ENCODE measurements at places on chromosomes 6 and 20.

DNA sequence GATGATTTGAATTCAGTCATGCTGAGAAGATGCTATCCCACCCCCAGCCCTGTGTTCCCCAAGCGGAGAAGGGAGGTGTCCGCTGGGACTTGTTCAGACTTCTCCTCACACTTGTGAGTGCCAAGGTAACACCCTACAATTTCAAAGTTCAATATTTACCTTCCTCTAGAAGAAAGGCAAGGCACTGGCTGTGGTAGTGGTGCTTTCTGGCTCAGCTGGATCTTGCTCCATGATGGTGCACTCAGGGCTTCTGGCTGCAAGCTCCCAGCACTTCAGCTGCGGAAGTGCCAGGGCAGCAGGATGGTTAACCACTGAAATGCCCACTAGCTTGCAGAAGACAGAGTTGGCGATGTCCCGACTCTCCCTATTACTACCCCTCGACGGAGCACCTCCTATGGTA is 135.4 kb downstream of the MTFR2 start:
- no peak for DNase-seq

DNA sequence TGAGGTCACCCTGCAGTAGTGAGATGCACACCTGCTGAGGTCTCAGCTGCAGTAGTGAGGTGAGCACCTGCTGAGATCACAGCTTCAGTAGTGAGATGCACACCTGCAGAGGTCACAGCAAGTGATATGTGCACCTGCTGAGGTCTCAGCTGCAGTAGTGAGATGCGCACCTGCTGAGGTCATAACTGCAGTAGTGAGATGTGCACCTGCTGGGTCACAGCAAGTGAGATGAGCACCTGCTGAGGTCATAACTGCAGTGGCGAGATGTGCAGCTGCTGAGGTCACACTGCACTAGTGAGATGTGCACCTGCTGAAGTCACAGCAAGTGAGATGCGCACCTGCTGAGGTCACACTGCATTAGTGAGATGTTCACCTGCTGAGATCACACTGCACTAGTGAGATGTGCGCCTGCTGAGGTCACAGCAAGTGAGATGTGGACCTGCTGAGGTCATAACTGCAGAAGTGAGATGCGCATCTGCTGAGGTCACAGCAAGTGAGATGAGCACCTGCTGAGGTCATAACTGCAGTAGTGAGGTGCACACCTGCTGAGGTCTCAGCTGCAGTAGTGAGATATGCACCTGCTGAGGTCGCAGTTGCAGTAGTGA is 20.8 kb downstream of the ZDHHC14 start:
- no peak for DNase-seq

- no peak for DNase-seq
Observed at GRCh38 chr20:62850333-62850974, 11.2 kb downstream of the TCFL5 start.

GRCh38 chr6:132261354-132261753 is 139.9 kb downstream of the MOXD1 start:
- DNase-seq, result peak; percentile 10

DNA sequence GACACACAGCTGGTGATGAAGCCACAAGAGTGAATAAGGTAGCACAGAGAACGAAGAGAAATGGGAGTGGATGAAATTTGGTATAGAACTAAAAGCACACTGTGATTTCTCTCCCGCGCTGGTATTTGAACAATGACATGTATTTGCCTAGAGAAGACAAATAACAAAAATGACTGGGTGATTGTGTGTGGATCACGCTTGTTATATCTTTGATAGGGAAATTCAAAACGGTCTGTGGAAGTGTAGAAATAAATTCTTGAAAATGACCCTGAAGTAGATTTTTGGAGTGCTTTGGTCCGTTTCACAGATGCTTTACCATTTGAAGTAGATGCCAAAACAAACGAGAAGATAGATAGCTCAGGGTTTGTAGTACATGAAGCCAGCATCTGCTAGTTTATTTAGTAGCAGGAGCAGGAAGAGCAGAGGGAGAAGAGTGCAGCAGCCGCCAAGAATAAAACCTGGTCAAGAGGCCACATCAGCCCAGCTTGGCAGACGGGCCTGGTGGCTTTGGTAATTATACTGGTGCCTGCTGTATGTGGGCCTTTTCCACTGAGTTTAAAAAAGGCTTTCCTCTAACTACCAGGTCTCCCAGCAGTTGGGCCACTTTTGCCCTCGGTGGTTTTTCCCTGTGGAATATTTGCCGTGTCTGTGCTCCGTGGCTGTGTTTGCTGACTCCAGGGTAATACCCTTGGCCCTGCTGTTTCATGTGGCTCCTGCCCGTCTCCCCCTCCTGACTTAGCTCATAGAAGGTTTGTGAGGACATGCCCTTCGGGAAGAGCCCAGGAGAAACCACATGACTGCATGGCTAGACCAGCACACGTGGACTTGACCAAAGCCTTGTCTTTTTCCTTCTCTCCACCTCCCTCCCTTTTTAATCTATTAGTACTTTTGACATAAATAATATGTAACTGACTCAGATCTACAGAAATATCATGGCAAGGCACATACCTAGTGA is 294.0 kb downstream of the SOX4 start:
- peak; percentile 46 for DNase-seq

GRCh38 chr20:35133735-35134134 is 13.4 kb downstream of the EDEM2 start:
- DNase-seq, result no peak

DNA sequence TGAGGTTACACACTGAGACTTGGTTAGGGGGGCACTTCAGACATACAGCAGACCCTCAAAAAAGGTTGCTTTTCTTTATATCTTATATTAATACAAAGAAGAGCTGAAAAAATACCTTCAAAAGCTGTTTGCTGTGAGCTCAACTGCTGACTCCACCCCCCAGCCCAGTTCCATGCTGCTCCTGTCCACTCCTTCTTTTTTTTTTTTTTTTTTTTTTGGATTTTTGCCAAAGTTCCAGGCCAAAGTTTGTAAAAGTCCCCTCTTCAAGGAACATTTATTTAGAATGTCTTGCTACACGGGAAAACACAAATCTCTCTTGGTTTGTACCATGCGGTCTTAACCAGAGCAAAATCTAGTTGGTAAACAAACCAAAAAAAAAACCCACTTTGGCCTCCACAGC is 85.3 kb upstream of the AKAP12 start:
- DNase-seq, result no peak

DNA sequence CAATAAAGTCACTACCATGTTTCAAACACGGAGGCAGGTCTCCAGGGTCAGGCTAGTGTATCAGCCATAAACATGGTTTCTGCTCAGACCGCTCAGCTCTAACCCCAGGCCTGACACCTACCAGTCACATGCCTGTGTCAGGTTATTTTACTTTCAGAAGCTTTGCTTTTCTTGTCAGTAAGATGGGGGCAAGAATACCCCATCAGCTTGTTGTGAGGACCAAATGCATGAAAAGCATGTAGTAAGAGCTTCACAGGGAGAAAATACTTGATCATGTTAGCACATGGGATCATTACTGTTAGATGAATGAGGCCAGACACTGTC is 65.2 kb upstream of the PIM1 start:
- DNase-seq, result no peak

GRCh38 chr6:47407300-47408281 is 70.0 kb upstream of the CD2AP start:
- peak; percentile 2 for DNase-seq

GRCh38 chr6:12258591-12259075 is 31.5 kb upstream of the EDN1 start:
- peak; percentile 51 for DNase-seq

DNA sequence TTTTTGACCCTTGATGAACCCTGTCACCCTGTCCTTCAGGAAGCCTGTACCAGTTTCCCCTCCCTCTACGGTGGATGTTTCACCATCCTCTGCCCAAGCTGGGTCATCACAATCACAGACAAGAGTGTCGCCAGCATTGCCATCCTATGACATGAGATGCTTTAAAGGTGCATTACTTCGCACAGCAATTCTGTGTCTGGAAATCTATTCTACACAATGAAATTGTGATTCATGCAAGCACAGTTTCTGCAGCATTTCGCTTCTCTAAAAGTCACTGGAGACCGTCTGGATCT is 2.5 kb upstream of the ULBP2 start:
- no peak for DNase-seq

DNA sequence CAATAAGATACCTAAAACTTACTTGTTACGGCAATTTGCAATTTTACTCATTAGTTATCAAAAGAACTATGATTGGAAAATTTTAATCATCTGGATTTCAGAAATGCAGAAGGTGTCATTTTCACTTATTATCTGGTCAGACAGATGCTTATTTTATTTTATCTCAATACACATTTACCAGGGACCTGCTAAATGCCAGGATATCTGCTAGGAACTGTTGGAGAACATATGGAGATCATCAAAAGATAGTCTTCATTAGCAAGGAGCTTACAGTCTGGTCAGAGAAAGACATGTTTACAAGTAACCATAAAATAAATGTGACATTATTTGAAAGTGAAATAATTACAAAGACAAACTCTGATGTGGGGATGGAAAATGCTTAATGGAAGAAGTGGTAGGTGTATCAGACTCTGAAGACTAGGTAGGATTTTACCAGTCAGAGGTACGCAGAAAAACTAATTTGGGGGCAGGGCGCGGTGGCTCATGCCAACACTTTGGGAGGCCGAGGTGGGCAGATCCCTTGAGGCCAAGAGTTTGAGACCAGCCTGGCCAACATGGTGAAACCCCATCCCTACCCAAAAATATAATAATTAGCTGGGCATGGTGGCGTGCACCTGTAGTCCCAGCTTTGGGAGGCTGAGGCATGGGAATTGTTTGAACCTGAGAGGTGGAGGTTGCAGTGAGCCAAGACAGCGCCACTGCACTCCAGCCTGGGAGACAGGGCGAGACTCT is 137.8 kb downstream of the MYB start:
- no peak for DNase-seq

DNA sequence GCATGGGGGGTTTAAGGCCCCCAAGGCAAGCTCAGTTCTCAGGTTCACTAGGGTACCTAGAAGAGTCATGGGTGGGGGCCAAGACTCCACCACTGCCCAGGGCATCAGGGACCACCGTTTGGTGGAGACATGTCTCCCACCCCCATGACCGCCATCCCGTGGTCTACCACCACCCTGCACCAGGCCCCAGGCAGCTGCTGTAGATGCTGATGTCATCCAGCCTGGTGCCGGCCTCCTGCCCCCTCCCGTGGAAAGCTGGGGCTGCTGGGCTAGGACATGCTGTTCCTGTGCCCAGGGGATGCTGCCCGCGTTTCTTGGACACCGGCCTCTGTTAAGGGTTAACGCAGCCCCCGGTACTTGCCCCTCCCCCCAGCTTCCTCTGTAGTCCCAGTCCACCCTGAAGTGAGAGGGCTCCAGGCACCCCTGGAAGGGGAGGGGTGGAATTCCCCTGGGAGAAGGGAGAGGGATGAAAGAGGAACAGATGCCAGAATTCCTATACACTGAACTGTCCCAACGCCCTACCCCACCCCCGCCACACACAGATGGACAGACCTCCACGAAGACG is 587 bp downstream of the IP6K3 start:
- peak; percentile 48 for DNase-seq

DNA sequence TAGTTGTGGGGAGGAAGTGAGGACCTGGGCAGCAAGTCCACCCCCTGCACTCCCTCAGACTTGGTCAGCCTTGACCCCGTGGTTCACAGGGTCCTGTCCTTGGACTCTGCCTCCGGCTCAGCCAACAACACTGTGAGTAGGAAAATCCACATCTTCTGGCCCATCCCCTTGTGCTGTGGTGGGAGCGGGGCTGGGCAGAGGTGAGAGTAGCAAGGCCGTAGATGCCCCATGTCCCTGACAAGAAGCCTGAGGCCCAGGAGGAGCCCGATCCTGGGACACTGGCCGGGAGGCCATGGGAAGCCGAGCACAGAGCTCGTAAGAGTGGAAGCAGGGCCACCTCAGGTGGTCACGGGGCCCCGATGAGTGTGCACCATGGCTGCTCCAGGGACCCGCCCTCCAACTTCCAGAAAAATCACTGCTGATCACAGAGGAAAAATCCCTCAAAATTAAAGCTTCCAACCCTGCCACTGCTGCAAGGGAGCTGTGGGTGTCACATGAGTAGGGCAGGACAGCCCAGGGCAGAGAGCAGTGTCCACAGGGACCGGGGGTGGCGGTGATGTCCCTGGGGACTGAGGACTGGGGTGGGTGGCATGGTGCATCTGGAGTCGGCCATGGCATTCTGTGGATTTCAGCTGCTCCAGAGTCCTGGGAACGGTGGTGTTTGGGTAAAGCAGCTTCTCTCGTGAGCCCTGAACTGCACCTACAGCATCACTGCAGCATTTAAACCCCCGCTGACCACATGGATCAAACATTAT is 189.4 kb downstream of the DLL1 start:
- DNase-seq, result no peak

GRCh38 chr20:37501940-37502339 is 19.1 kb upstream of the NNAT start:
- no peak for DNase-seq

GRCh38 chr6:32969685-32970412 is 1.5 kb downstream of the BRD2 start:
- peak; percentile 100 for DNase-seq

GRCh38 chr20:16533502-16533901 is 39.7 kb downstream of the KIF16B start:
- DNase-seq, result no peak

DNA sequence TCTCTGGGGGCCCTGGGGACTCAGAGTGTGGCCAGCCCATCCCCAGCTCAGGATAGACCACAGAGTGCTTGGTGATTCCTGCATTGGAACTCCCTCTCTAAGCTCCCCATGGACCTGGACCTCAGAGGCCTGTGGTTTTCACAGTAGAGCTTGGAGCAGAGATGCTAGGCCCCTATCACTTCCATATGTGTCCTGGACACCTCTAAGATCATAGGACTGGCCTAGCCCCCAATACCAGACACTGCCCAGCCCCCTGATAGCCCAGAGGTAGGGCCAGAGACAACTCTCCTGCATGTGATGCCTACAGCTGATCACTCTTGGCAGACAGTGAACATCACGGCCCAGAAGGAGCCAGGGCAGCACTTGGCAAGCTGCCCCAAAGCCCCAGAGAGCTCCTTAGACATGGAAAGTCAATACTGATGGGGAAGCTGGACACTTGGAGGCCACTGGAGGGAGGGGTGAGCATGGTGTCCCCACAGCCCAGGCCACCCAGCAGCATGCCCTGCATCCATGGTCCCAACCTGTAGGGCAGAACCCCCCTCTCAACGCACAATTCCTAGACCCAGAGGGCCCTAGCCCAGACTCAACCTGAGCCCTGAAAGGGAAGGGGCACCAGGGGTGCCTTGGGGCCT is 27.1 kb downstream of the UBD start:
- no peak for DNase-seq

DNA sequence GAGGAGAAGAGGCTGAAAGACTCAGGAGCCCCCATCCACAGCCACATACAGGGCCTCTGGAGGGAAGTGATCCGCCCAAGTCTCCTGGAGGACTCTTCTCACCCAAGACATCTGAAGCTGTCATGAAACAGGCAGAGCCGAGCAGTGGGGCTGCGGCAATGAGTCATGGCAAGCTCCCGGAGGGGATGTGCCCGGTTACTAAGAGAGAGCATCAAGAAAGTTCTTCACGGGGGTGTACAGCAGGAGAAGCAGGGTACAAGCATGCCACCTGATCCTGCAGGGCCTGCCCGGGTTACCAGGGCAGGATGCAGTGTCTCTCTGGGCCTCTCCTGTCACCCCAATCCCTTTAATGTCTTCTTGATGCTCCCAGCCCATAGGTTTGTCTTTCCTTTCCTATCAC is 21.1 kb downstream of the TRIM26 start:
- no peak for DNase-seq
